Prostate gland (tissue), 2 donors: ENCODE measurements at places on chromosomes 6 and 20.
A peak's percentile ranks its signal among the peaks of the same experiment; 100 is the strongest.

- DNase-seq: no peak
Measured at GRCh38 chr6:6781873-6782227, 193.3 kb downstream of the LY86 start.

GRCh38 chr20:64079273-64080012 is at the start of gene RGS19:
Gene RGS19 (minus strand): TSS chr20:64079518. CDS start chr20:64076886, 2,632 bp downstream.
- peak; percentile 75 for DNase-seq

GRCh38 chr6:22238861-22239260 is 58.0 kb downstream of the PRL start:
- DNase-seq: no peak

DNA sequence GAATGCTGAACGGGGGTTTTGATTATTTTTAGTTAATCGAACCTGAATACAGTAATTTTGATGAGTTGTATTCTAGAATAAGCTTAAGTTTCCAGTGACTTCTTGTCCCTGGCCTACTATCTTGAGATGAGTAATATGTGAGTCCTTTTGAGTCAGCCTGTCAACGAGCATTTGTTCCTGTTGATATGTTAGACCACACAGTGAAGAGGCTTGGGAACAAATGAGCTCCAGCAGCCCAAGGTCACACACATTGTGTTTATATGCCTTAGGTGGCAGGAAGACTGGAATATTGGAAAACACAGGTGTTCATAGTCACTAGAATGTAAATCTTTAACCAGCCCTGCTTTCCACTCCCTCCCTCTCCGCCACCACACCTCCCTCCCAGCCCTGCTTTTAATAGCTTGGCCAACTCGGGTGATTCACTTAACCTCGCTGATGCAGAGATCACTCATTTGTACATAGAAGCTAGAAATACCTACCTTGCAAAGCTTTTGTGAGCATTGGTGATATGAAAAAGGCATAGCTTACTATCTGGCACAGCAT is 9.1 kb downstream of the SMPDL3A start:
- DNase-seq: peak; percentile 13

GRCh38 chr20:47173596-47174216 is 182.8 kb downstream of the ZMYND8 start:
- DNase-seq: no peak
